Activated T-helper 1 cell treated with anti-CD3 and anti-CD28 coated beads, Interleukin-2, amount 50 U/mL, for 16 hours (primary cell): ENCODE measurements at places on chromosomes 2 and 18.

DNA sequence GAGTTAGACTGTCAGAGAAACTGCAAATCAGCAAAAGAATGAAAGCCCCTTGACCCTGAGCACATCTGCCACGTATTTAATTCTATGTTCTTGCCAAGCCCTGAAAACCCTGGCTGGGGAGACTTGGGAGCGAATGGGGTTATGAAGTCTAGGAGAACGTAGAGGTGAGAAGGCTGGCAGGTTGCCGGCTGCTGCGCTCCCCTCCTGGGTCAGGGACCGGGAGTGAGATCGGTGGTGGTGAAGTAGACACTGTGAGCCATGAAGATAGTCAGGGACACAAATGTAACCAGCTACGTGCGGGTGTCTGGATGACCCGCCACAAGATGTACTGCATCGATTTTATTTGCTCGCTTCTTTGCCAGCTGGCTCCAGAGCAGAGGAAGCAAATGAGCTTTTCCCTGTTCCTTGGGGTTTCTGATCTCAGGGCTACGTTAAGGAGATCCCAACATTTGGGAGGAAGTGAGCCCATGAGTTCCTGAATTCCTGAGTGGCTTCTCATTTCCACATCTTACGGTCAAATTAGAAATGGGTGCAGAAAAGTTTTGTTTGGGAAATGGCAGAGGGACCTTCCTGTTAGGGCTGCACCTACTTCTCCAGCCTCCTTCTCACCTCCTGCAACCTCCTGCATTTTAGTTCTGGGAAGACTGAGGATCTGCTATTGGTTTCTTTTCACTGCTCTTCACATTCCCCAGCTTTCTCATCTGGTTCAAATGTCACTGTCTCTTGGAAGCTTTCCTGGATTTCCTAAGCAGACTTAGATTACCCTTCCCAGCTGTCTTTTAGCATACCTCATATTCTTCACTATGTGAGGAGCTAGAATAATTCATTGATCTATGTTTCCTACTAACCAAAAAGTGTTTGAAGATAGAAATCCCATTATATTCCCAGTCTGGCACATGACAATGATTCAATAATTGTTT, 360.6 kb downstream of the ZNF521 start:
- no peak for DNase-seq

- DNase-seq, result no peak
Measured at GRCh38 chr2:159516241-159516758, 100.0 kb downstream of the BAZ2B start.

DNA sequence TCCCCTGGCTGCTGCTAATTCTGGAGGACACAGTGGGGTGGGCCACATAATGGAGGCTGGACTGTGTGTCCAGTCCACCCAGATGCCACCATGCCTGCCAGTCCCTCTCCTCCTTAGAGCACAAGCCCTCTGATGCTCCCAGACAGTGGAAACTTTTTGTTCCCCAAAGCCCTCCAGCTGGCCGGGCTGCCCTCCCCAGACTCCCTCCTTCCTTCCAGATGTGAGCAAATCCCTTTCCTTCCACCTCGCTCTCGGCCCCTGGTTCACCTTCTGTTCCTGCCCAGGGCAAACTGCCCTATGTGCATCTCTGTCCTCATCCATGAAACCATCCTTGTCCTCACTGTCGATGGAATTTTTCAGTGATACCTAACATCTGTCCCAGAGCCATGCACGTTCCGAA, 33.9 kb downstream of the LRRFIP1 start:
- DNase-seq, result no peak

DNA sequence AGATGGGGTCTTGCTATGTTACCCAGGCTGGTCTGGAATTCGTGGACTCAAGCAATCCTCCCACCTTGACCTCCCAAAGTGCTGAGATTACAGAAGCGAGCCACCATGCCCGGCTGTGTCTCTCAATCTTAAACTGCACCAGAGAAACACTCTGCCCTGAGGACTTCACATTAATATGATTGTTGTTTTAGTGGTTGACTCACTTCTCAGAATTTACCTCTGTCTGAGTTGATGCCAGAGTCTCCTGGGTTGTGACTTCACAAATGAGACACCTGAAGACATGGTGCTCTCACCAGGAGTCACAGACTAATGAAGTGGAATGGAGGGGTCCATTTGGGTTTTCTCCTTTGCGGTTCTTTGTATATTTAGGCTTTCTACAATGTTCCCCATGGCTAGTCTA, 61.0 kb upstream of the TGIF1 start:
- no peak for DNase-seq

DNA sequence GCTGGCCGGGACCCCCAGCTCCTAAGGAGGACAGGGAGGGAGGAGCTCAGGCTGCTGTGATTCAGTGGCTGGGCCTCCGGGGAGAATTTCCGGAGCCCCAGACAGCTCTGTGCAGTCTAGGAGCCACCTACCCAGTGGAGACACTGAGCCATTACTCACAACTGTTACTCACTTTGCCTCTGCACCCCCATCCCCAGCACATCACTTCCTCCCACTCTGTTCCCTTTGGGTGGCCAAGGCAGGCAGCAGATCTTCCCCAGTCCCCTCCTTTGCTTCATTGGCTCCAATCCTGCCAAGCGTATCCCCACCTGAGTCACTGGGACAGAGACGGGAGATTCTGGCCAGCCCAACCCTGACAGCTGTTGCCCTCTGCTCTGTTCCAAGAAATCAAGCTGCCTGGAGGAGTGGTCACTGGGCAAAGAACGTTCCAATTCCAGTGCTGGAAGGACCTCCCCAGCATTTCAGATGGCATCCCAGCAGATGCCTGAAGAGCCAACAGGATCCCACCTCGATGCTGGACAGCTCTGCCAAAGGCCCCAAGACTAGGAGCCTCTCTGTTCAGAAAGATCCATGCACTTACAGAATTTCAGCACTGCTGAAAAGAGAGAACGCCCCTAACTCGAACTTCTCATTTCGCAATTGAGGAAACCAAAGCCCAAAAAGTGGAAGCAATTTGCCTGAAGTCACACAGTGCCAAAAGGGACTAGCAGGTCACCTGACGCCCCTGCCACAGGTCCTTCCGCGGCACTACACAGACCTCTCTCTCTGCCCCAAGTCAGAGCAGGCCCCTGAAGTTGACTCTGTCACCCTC, 68.3 kb downstream of the TNS1 start:
- DNase-seq, result no peak
